AG08396 (cell line): ENCODE measurements at places on chromosomes 3 and 15.

- no peak for DNase-seq
Observed at GRCh38 chr3:38163841-38164642, 1.3 kb upstream of the OXSR1 start.

DNA sequence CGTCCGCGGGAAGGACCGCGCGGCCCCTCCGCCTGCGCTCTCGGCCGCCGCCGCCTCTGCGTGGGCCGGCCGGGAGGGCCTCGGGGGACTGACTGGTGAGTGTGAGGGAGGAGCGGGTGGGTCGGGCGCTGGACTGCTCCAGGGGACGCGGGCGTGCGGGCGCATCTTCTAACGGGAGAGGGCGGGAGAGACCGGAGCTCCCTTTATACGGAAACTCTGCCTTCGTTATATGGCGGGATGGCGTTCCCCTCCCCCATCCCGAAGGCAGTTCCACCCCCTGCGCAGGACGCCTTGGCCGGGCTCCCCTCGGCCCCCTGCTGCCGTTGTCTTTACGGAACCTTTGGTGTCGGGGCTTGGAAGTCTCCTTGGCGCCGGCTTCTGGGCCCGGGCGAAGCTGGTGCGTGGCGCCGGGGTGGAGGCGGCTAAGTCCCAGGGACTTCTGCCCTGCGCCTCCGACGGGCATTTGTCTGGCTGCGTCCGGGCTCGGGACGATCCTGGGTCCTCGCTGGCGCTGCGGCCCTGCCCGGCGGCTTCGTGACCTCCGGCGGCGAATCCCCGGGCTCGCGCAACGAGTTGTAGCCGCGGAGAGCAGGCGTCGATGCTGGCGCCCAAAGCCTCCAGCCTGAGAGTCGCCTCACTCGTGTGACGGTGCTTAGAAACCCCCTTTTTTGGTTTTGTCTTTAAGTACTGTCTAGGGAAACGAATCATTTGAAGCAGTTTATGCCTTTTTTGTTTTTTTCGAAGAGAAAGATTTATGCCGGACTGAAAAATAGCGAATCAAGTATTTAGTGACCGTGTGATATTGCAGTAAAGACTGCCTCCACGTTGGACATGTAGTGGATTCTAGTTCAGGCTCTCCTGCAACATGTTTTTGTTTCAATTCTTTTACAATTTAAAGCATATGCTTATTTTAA is 623 bp downstream of the ZNF639 start:
- DNase-seq: peak; percentile 84

DNA sequence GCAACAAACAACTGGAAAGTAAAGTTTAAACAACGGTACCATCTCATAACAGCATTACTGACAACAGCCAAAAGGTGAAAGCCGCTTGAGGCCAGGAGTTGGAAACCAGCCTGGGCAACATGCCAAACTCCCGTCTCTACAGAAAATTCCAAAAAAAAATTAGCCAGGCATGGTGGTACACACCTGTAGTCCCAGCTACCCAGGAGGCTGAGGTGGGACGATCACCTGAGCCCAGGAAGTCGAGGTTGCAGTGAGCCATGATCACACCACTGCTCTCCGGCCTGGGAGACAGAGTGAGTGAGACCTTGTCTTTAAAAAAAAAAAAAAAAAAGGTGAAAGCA is 4.4 kb downstream of the TNK2 start:
- no peak for DNase-seq

DNA sequence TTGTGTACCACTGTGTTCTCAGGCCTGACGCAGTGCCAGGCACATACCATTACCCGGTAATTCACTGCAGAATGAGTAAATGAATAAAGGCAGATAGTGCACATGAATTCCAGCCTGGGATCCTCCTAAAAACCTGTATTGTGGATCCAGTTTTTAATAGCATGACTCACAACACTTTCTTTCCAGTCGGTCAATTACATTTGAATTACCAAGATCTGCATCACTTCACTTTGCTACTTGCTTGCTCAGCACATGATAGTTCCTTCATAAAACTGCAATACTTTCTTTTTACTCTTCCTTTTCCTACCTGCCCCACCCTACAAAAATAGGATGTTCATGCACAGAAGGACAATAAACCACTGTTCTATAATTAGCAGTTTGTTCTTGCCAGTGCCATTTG is 553.8 kb downstream of the MAGI1 start:
- no peak for DNase-seq

DNA sequence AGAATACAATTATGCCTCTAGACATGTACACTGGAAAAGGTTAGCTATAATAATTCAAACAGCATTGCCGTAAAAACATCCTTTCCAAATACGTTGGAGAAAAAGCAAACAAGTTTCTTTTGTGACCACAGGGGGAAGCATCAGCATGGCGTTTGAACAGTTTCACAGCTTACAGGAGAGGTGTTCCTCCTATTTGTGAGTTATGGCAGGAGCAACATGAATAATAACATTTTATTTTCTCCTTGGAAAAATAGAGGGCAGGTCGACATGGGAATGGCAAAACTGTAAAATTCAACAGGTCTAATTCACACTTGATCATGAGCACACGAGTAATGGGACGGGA is 39.7 kb upstream of the GADL1 start:
- DNase-seq: peak; percentile 37

DNA sequence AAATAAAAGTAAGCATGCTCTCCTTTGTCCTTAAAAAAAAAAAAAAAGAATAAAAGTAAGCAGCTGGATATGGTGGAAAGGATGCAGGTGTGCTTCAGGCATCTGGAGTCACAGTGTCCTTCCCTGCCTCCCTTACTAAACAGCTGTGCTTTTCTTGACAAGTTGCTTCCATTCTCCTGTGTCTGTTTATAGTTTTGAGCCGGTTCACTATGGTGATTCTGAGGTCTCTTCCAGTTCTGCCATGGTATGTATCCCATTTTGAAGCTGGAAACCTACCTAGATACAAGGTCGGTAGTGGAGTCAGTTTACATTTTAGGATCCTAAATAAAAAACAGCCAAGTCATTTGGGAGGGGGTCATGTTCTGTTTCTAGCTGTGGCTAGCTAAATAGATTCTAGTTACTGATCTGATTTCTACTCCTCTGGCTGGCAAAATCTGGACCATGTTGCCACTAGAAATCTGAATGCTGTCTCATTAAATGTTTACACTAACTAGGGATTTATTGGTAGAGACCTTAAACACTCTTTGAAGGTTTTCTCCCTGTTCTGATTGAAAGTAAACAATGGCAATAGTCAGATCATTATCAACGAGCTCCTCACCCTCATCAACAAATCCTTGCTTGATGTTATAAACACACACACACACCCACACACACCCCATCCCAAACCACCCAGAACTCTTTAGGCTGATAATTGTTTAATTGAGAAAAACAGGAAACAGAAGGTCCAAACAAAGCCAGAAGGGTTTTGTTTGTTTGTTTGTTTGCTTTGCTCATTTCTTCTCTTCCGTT is 7.9 kb downstream of the TNFSF10 start:
- DNase-seq: no peak

DNA sequence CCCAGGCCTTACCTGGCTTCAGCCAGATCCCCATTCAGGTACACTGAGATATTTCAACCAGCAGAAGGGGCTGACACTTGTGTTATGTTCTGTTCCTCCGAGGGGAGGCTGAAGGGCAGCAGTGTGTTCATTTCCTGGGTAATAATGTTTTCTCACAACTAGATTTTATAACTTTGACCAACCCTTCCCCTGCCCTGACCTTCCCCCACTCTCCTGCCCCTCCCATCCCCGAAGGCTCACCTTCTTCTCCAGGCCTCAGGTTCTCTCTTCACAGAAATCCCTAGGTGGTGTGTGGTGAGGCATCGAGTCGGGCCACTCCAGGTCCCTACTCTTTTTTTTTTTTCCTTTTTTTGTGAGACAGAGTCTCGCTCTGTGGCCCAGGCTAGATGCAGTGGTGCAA is 34.6 kb downstream of the EPHB3 start:
- DNase-seq: no peak

- DNase-seq: peak; percentile 31
Observed at GRCh38 chr15:79370716-79371115, 59.8 kb downstream of the TMED3 start.

GRCh38 chr3:173615661-173616060 is 218.1 kb downstream of the NLGN1 start:
- no peak for DNase-seq

GRCh38 chr3:23553353-23553752 is 252.4 kb upstream of the UBE2E1 start:
- DNase-seq: no peak

GRCh38 chr3:7203969-7204847 is 343.3 kb downstream of the GRM7 start:
- DNase-seq: no peak

GRCh38 chr15:58547628-58548307 is 116.0 kb downstream of the LIPC start:
- no peak for DNase-seq

- DNase-seq: no peak
Observed at GRCh38 chr3:159139326-159139725, 337.5 kb downstream of the MFSD1 start.

- no peak for DNase-seq
Observed at GRCh38 chr3:150307311-150308036, 100.6 kb upstream of the TSC22D2 start.

GRCh38 chr3:183178833-183179549 is 16.5 kb upstream of the LAMP3 start:
- DNase-seq: peak; percentile 55

GRCh38 chr3:115494826-115495225 is 128.5 kb upstream of the GAP43 start:
- DNase-seq: no peak

DNA sequence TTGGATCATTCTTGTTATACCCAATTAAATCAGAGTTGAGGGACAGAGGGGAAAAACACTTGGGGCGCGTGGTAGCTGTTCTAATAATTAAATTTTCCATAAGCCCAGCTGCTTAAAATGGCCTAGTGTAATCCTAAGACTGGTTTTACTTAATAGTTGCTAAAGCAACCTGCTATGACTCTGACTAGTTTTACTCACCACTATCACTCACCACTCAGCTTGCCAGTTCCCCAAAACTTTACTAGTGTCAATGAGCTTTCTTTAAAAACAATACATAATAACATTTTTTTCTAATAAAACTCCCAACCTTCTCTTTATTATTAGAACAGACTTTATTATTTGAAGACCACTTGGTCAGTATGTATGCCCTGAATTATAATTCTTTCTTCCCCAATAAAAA is 49.6 kb downstream of the ECT2 start:
- no peak for DNase-seq

DNA sequence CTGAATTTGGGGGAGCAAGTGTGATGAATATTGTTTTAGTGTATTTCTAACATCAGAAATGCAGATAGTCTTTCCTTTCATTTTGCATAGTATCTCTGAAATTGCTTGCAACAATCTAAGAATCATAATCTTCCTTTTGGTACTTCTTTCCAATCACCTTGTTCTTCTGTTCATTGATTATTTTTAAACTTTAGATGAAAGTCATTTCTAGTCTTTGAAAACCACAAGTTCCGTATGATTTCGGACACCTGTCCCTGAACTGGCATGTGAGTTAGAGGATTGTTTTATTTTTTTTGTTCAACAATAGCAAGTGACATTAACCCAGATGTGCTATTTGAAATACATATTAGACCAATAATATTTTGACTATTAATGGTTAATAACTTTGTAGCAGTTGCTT is 329.7 kb downstream of the UNC13C start:
- no peak for DNase-seq

DNA sequence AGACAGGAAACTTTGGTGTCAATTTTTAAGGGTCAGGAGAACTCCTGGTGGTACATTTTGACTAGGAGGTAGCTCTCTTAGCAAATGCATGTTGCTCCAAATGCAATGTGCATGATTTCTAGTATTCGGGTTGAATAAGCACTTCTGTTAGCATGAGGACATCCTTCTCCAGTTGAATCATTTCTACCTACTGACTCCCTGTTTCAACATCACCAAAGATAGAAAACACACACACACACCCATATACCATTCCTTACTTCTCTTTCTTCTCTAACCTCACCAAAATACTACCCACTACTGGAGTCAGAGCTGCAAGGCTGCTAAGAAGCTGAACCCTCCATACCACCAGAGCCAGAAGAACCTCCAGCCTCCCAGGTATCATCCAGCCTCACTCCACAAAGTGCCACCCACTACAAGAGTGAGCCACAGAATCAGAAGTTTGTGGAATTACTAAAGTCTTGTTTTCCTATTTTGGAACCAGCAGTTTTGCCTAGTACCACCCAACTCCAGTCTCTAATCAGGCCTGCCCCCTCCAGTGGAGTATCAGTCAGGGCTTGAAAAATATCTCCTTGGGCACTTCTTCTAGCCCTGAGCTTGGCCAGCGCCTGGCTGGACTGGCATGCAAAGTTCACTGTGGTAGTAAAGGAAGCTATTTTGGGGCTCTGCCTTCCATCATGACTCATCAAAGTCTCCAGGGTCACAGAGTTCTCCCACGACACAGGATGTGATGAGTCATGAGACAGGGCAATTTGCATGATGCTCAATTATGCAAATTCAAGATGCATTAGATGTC is 110.3 kb downstream of the CYP19A1 start:
- peak; percentile 85 for DNase-seq

GRCh38 chr15:95829062-95829461 is 501.4 kb upstream of the NR2F2 start:
- DNase-seq: no peak

GRCh38 chr15:90837094-90837493 is 31.3 kb upstream of the FURIN start:
- DNase-seq: no peak

DNA sequence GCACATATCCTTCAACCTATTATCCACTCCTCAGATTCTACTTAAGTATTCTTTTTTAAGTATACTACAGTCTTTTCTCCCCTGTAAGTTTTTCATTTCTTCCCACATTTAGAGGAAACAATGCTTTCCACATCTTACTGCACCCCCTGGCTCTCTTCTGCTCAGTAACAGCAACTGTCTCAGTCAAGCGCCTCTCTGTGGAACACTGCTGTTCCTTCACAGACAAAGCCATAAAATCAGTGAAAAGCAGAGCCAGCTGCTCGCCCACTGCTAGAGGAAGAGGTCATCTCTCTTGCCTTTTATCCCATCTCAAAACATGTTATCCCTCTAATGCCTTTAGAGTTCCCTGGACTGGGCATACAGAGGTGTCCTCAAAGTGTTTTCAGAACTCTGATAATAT is 24.8 kb downstream of the SERP1 start:
- no peak for DNase-seq

DNA sequence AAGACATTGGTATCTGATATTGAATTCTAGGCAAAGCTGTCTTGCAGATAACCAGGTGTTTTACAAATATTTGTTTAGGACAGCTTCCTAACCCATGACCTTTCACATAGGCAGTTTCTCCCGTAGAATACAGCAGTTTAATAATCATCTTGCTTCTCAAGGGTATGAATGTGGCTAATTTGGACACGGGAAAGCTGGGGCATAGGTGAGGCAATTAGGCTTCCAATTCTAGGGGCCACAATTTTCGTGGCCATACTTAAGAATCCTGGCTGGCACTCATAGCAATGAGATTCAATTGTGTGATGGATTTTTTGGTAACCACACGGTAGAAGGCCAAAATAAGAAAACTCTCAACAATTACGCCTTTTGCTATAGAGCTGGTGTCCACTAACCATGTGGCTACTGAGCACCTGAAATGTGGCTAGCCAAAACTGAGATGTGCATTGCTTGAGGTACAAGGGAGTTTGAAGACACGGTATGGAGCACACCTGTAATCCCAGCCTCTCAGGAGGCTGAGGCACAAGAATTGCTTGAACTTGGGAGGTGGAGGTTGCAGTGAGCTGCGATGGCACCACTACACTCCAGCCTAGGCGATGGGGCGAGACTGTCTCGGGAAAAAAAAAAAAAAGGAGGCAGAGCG is 34.4 kb downstream of the TFRC start:
- no peak for DNase-seq
